ENCODE measurements at places on chromosomes 7 and 10. TPM values are rescaled to one million over a fixed set of nuclear protein-coding genes. Genes with fewer than 3 reads are reported as not detected.

GRCh38 chr7:83494683-83495082, 154.3 kb downstream of the SEMA3E start:
- no peak overlapping the region for H3K4me3 ChIP-seq
- no peak for DNase-seq
- H3K4me1 ChIP-seq: no peaks in the 10 kb centered on the region
- H3K27me3 ChIP-seq: no peaks in the 10 kb centered on the region
- no peak overlapping the region for H3K27ac ChIP-seq

GRCh38 chr7:17743316-17743715, 197.0 kb downstream of the SNX13 start:
- no peak overlapping the region for H3K4me3 ChIP-seq
- no peak overlapping the region for H3K27ac ChIP-seq
- H3K36me3 ChIP-seq: no peaks in the 10 kb centered on the region
- H3K27me3 ChIP-seq: no peaks in the 10 kb centered on the region
- no peaks in the 10 kb centered on the region for H3K4me1 ChIP-seq

DNA sequence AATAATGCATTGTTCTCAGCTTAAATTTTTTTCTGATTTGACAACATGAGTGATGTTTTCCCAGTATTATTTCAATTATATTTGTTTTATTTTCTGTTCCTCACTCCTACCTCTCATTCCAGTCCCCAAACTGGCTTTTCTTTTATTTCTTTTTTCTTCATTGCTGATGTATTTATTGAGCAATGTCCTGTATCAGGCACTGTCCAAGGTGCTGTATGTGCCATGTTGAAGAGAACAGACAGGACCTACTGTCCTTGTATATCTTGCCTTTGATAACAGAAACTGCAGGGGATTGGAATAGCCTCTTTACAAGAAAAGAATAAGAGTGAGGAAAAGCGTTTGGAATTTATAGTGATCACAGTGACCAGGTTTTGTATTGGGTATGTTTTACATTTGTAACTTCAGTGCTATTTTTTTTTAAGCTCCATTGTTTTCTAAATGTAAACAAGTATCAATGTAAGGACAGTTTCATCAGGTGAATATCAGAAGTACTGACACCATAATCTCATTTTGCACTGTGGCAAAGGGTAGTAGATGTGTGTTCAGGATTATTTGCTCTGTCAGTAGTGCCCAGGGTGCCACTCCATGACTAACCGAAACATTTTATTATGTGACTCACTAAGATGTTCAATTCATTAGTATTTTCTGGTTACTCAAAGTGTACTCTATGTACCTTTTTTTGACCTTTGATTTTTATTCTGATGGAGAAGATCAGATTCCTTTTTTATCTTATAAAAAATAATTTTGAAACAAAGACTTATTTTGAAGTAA, 15.6 kb upstream of the CLDN12 start:
- no peak for DNase-seq
- no peaks in the 10 kb centered on the region for H3K4me1 ChIP-seq
- H3K36me3 ChIP-seq: peaks cover 37% of the 10 kb centered on the region
- H3K27me3 ChIP-seq: no peaks in the 10 kb centered on the region
- H3K27ac ChIP-seq: no peak overlapping the region

USP54 gene
- 3.5 TPM for total RNA-seq

All from activated naive CD4-positive, alpha-beta T cell treated with anti-CD3 and anti-CD28 coated beads for 36 hours (primary cell).